ENCODE measurements at places on chromosomes 1 and 21.

DNA sequence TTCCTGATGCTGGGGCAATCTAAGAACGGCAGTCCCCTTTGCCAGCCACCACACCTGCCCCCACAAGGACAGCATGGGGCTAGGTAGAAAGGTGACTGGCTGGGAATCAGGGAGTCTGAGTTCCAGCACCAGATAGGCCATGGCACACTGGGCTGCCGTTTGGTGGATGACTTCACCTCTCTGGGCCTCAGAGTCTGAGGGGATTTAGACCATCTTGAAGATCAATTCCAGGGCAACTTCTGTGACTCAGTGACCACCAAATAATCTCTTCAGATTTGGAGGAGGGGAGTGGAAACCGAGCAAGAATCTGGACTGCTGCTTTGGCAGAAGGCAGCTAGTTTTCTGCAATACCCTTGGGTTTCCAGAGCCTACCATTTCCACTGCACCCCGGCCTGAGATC, 92.1 kb upstream of the EDN2 start:
- no peak for DNase-seq

- DNase-seq = no peak
Observed at GRCh38 chr21:45449658-45450422, 44.9 kb downstream of the COL18A1 start.

GRCh38 chr21:42534421-42535378, 21.0 kb downstream of the SLC37A1 start:
- peak; percentile 71 for DNase-seq

DNA sequence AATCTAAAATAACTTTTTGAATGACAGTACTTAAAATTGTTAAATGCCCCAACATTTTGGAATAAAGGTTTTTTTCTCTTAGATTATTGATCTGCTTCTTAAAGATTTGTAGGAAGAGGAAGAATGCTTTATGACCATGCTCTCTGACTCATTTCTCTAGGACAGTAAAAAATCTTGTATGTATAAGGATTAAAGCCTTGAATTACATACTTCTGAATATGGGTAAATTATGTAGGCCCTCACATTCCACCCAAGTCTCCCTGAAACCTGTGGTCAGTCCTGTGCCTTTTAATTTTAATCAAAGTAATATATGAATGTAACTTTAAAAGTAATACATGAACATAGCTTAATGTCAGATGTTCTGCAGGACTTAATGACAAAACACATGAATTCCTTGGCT, 50.5 kb downstream of the ABCD3 start:
- no peak for DNase-seq

DNA sequence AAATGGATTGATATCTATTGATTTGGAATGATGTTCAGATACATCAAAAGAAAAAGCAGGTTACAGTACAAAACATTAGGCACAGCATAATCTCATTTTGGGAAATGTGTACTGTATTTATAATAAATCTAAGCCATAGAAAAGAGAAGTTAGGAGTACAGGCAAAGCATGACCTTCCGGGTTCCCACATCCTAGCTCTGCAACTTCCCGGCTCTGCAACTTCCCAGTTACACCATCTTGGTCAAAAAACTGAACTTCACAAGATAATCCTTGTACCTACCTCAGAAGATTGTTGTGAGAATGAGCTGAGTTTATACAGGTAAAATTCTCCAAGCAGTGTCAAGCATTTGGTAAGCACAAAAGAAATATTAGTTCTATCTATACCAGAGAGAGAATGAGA, 21.7 kb upstream of the SLC44A3 start:
- no peak for DNase-seq

- no peak for DNase-seq
Observed at GRCh38 chr1:110572751-110573150, 33.4 kb downstream of the KCNA2 start.

- no peak for DNase-seq
Observed at GRCh38 chr1:155522069-155522468, 40.5 kb downstream of the ASH1L start.

GRCh38 chr1:201640624-201641023, 101.7 kb downstream of the NAV1 start:
- no peak for DNase-seq

GRCh38 chr1:235067396-235068157, 61.1 kb downstream of the TOMM20 start:
- DNase-seq = no peak

DNA sequence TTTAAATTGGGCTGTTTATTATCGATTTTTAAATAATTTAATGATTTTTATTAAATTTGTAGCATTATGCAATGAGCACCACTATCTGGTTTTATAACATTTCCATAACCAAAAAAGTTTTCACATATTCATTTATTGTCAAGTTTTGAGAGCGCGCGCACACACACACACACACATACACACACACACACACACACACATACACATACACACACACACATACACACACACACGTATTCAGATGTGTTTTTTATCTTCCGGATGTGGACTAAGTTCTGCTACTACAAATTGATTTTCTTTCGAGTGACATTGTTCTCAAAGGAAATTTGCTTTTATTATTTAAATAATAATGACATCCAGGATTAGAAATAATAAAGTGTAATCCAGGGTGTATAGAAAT, 16.3 kb downstream of the CACHD1 start:
- DNase-seq = no peak

DNA sequence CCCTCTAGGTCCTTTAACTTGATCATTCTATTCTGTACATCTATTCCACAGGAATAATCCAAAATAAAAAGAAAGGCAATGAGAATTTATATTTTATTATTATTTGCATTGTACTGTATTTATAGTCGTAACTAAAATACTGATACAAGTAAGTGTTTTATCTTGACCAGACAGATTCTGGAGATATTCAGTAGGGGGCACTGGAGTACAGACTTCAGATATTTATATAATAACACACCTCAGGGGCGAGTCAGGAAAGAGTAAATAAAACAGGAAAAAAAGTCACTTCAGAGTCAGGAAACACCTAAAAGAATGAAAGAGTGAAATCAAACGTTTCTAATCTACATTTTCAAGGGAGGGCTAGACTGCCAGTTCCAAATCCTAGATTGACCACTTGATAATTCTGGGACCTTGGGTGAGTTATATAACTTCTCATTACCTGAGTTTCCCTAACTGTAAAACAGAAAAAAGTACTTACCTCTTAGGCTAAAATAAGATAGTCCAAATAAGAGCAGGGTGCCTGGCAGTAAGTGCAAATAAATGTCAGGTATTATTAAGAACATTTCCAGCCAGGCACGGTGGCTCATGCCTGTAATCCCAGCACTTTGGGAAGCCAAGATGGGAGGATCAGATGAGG, 31.1 kb upstream of the MTF1 start:
- DNase-seq = peak; percentile 67

DNA sequence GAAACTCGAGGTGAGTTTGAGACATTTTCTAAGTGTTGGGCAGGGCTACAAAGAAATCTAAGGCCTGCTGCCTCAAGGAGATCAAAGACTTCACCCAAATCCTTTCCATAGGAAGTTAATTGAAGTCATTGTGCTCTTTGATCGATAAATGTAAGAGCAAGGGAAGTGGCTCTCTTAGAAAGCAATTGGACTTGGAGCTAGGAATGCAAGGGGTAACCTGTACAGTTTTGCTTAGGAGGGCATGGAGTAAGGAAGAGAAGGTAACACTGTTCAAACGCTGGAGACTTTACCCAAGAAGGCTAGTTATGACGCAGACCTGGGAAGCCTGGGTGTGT, 418.0 kb upstream of the PROX1 start:
- no peak for DNase-seq

DNA sequence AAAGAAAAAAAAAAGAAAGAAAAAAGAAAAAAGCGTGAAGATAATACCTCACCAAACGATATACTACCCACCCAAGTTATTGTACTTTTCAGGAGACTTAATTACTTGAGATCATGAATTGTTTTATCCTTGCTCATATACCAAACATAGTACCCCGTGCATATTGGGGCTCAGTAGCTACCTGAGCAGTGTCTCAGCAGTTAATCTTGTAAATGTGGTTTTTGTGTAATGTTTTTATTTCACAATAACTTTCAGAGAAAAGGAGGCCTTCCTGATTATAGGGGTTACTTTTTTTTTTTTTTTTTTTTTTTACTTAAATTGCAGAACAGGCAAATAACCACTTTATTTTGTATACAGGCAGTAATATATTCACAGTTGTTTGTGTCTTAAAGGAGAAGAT, 80.3 kb downstream of the OSBPL9 start:
- no peak for DNase-seq

DNA sequence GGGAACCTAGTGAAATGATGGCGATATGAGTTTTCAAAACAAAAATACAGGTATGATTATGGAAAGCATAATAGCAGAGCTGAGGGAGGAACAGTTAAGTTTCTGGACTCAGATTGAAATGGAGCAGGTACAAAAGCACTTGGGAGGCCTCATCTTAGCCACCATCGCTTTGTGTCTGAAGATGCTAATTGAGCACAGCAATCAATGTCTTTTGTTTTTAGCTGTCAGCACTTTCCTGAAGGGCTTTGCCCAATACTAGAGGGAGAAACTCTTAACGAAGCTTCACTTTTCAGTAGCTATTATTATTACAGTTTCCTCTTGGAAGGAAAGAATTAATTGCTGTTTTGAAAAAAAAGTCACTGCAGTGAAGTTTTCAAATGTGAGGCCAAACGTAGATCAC, 348.7 kb downstream of the RWDD3 start:
- no peak for DNase-seq

DNA sequence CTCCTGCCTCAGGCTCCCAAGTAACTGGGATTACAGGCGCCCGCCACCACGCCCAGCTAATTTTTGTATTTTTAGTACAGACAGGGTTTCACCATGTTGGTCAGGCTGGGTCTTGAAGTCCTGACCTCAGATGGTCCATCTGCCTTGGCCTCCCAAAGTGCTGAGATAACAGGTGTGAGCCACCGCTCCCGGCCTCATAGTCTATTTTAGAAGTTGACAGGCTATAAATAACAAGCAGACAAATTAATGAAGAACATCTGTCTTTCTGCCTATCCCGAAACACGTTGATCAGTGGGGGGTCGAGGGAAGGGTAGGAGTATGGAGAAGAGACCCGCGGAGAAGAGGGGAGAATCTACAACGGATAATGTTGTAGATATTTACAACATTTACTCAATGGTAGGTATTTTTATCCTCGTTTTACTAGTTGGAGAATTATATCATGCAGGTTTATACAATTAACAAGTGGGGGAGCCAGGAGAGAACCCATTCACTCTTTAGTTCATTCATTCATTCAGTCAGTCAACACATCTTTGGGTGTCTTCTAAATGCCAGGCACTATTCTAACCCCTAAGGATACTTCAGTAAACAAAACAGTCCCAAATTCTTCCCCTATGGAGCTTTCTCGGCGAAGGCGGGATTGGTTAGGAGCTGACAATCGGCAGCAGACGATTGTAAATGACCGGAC, 497 bp upstream of the IFNAR2 start:
- no peak for DNase-seq

GRCh38 chr1:54442185-54442584, 36.0 kb upstream of the SSBP3 start:
- no peak for DNase-seq

DNA sequence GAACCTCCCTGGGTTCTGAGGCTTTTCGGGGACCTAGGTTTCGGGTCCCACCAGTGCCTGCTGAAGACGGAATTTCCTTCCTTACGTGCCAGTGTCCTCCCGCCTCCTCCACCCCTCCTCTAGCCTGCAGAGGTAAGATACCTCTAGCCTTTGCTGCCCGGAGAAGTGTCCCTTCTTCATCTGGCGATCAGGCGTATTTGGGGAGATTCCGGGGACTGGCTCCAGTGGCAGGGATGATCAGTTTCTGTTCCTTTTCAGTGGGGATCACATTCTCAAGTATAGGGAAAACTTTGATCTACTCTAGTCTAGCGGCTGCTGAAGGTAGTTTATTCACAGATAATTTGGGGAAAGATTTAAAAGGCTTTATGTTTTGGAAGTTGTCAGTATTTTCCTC, 674 bp downstream of the CEP350 start:
- no peak for DNase-seq

GRCh38 chr1:15038232-15039016, 115.1 kb upstream of the TMEM51 start:
- DNase-seq = no peak

DNA sequence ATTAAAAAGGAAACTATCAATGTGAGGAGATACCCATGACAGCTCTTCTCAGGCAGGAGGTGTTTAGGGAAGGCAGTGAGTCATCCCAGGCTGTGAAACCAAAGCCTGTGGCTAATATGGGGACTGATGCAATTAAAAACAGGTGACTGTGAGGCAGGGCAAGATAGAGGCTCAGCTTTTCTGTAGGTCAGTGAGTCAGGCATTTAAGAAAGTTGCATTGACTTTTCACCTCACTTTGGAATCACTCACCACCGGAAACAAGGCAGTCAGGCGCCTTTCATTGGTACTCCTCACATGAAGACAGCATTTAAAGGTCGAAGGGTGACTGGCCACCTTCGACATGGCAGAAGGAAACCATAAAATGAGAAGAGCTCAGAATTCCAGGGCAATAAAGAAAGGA, 54.5 kb downstream of the PAPPA2 start:
- no peak for DNase-seq

DNA sequence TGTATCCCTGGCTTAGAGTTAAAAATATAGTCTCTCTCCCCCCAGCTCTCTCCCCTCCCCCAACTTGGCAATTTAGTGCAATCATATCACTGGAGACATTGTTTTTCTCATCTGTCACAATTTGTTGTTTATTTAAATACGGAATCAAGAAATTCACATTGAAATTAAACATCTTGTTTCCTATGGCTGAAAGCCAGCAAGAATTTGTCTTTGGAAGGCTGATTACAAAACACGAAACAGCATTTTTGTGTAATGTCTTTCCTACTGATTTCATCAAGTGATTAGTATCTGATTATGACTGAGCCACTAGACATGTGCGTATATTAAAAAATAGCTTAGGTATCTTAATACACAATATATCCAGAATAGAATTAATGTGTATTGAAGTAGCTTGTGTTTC, 119.7 kb downstream of the LYPLAL1 start:
- DNase-seq = no peak

DNA sequence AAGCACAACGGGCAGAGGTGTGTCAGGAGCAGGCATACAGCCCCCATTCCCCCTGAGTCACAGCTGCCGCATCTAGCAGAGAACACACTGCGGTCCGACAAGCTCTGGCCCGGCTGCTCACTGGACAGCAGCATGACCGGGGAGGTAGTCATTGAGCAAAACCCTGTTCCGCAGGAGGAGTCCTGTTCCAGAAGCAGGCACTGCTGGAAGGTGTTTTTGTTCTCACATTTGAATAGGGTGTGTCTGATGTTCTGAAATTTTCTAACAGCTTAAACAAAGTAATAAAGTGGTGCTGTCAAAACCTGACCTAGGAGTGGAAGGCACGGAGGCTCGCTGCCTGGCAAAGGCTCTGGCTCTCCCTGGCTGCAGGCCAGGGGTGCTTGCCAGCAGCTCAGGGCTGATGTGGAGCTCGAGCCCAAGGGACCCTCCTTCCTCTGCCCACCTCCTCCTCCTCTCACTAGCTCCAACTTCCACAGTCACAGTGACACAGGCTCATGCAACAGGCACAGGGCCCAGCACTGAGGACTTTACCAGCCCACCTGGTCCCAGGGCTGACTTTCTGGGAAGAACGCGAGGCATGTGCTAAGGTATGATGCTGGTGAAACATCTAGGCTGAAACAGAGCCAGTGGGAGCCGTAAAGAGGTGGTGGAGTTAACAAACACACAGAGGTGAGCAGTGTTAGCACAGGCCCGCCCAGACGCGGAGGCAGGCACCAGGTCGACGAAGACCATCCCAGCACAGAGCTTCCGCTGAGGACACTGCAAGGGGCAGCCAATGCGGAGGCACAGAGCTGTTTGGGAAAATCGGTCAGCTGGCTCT, 118.6 kb upstream of the IFFO2 start:
- DNase-seq = no peak

GRCh38 chr1:178501705-178502329, 5.1 kb upstream of the CLEC20A start:
- peak; percentile 88 for DNase-seq

Measured in GM20000 (cell line).